ENCODE measurements at places on chromosomes 12 and 14.

DNA sequence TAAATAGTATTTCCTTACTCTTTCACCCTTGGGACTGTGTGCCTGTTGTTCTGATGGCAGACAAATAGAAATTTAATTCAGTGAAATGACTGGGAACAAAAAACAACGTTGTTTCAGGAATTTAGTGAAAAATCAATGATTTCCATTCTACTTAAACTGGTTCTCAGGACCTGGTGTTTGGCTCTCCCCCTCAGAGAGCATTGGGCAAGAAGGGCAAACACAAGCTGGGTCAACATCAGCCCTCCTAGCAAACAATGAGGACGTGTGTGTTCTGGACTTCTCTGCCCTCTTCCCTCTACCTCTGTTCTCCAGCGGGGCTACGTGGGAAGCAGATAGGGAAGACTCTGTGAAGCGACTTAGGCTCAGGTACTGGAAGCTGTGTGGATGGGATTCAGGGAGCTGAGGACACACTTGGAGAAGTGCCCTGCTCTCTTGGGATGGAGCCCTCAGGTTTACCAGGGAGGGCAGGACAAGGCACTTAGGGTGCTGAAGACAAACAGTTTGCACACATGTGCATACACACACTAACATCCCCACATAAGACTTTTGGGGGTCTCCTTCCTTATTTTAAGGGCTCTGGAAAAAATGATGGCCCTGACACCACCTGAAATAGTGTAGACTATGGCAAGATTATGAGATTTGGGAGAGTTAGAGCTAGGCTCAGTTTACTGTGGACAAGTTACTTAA, 7.6 kb upstream of the SERPINA1 start:
- H3K4me3 ChIP-seq, result no peak overlapping the region
- no peak overlapping the region for H3K27ac ChIP-seq
- H3K4me1 ChIP-seq, result peaks cover 8% of the 10 kb centered on the region
- no peak for DNase-seq
- no peaks in the 10 kb centered on the region for H3K27me3 ChIP-seq
- no peaks in the 10 kb centered on the region for H3K36me3 ChIP-seq

- H3K4me3 ChIP-seq, result no peak overlapping the region
- H3K36me3 ChIP-seq, result peaks cover 23% of the 10 kb centered on the region
- no peak overlapping the region for H3K27ac ChIP-seq
- no peaks in the 10 kb centered on the region for H3K27me3 ChIP-seq
Observed at GRCh38 chr12:107731366-107731765, 29.6 kb downstream of the PRDM4 start.

DNA sequence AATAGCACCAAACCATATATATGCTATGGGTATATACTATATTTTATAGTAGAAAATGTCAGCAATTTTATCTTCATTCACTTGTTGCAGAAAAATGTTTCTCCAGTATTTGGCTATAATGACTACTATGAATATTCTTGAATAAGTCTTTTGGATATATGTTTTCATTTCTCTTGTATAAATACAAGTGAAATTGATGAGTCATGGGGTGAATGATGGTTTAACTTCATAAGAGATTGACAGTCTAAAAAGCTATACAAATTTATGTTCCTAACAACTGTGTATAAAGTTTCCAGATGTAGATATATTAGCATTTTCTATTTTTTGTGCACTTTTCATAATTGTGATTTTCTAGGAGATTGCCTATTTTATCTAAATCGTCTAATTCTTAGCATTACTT, 714.8 kb downstream of the TRHDE start:
- no peaks in the 10 kb centered on the region for H3K27me3 ChIP-seq
- no peaks in the 10 kb centered on the region for H3K36me3 ChIP-seq
- H3K27ac ChIP-seq, result no peak overlapping the region
- no peak overlapping the region for H3K4me3 ChIP-seq

- H3K36me3 ChIP-seq, result no peaks in the 10 kb centered on the region
- H3K4me1 ChIP-seq, result no peaks in the 10 kb centered on the region
- no peaks in the 10 kb centered on the region for H3K27me3 ChIP-seq
- no peak overlapping the region for H3K27ac ChIP-seq
- H3K4me3 ChIP-seq, result no peak overlapping the region
Observed at GRCh38 chr14:24863968-24864684, 185.8 kb downstream of the STXBP6 start.

DNA sequence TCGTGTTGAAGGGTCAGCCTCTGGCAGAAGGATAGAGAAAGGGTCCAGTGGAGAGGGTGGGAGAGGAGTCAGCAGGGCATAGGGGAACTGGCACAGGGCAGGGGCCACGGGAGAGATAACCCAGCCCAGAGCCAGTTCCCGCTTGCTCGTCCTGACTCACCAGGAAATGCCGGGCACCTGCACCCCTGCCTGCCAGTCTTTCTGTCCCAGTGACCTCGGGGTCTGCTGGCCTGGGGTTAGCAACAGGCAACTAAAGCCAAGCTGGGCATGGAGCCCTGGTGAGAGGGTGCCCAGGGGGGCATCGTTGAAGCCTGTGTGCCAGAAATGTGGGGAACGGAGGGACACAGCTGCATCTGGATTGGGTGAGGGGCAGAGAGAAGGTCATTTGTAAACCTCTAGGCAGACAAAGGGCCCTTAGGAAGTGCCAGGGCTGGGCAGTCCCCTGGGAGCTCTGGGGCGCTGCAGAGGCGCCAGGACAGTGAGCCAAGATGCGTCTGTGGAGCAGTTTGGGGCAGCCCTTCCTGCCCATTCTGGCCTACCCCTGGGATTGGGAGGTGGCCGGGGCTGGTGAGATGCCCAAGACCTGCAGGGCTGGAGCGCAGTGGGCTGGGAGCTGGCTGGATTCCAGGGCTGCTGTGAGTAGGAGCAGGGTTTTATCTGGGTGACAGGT, 5.5 kb downstream of the TNFAIP2 start:
- no peak for DNase-seq
- no peaks in the 10 kb centered on the region for H3K4me1 ChIP-seq
- no peak overlapping the region for H3K27ac ChIP-seq
- no peaks in the 10 kb centered on the region for H3K27me3 ChIP-seq

DNA sequence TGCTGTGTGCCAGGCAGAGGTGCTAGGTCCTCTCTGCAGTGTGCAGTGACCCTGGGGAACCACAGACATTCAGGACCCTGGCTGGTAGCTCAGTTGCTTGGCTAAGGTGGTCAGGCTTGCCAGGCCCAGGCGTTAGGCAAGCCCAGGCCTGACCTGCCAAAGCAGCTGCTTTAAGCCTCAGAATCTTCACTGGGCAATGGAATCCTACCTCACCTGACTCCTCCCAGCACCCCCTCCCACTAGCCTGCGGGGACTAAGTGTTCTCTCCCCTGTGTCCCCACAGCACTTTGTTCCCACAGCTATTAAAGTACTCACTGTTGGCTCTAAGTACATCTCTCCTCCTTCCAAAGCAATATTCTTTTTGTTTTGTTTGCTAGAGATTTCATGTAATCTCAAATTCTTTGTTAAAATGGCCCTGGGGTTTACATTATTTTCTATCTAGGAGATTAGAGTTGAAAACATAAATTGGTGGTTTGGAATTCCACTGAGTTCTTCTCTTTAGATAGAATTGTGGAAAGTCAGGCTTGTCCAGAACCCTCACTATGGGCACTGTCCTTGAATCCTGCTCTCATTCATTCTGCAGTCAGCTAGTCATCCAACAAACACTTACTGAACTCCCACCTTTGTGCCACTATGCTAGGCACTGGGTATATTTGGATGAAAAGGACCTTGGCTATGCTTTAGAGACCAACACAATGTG, 44.4 kb downstream of the DGLUCY start:
- H3K27ac ChIP-seq, result no peak overlapping the region
- no peak overlapping the region for H3K4me3 ChIP-seq
- peaks cover 25% of the 10 kb centered on the region for H3K36me3 ChIP-seq
- H3K27me3 ChIP-seq, result no peaks in the 10 kb centered on the region
- H3K4me1 ChIP-seq, result no peaks in the 10 kb centered on the region
- DNase-seq, result no peak

DNA sequence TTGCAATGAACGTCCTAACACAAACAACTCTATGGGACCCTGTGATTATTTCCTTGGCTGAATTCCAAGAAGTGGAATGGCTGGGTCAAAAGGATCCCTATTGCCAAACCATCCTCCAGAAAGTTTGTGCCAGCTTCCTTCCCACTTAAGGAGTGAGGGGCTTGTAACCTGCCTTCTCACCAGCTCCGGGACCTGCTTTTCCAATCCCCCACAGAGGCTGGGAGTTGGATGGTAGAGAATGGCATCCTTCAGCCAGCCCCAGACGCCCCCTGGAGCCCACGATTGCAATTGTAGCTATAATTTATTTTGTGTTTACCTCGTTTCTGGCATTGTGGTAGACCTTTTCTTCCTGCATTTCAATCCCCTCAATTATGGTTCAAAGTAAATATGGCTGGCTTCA, 9.7 kb upstream of the ZDHHC22 start:
- no peak overlapping the region for H3K27ac ChIP-seq
- no peaks in the 10 kb centered on the region for H3K36me3 ChIP-seq
- no peak overlapping the region for H3K4me3 ChIP-seq
- H3K27me3 ChIP-seq, result no peaks in the 10 kb centered on the region

DNA sequence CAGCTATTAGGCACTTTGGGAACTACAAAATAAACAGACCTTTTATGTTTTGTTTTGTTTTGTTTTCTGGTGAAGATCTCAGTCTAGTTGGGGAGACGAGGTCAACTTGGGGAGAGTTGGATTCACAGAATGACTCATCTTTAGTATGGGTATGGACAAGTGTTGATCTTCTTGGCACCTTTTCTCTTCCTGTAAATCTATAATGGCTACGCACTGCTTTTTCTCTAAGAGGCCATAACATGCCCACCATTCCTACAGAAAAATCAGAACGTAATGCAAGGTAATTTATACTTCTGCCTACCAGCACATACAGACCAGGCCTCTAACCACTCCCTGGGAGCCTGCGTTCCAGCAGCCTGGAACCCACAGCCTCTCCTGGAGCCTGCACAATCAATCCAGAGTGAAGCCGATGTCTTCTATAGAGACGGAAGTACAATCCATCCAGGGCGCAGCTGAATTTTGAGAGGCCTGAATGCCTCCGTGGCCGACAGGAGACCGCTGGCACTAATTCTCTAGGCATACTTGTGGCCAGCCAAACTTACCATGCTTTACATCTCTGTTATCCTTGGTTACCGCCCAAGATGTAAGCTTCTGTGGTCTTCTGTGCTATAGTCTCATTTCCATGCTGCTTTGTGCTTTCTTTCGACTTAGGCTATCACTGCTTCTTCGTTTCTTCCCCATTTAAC, 717 bp downstream of the PPHLN1 start:
- peaks cover 19% of the 10 kb centered on the region for H3K4me1 ChIP-seq
- H3K36me3 ChIP-seq, result peaks cover 4% of the 10 kb centered on the region
- no peaks in the 10 kb centered on the region for H3K27me3 ChIP-seq
- H3K4me3 ChIP-seq, result peak overlapping the region; percentile 97

DNA sequence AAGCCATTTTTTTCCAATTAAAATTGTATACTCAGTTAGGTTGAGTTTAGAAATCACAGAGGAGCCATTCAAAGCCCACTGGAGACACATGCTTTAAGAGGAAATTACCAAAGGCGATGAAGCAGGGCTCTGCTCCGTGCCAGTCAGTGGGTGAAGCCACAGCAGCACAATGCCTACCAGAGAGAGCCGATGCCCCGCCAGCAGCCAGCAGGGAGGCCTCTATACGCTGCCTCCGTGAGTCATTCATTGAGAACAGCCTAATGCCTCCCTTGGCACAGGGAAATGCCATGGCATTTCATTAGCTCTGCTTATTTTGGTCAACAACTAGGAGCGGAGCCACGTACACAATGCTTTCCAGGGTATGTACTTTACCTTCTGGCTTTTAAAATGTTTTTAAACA, 197.8 kb upstream of the FRMD6 start:
- H3K4me3 ChIP-seq, result no peak overlapping the region
- H3K27me3 ChIP-seq, result no peaks in the 10 kb centered on the region
- no peaks in the 10 kb centered on the region for H3K36me3 ChIP-seq

DNA sequence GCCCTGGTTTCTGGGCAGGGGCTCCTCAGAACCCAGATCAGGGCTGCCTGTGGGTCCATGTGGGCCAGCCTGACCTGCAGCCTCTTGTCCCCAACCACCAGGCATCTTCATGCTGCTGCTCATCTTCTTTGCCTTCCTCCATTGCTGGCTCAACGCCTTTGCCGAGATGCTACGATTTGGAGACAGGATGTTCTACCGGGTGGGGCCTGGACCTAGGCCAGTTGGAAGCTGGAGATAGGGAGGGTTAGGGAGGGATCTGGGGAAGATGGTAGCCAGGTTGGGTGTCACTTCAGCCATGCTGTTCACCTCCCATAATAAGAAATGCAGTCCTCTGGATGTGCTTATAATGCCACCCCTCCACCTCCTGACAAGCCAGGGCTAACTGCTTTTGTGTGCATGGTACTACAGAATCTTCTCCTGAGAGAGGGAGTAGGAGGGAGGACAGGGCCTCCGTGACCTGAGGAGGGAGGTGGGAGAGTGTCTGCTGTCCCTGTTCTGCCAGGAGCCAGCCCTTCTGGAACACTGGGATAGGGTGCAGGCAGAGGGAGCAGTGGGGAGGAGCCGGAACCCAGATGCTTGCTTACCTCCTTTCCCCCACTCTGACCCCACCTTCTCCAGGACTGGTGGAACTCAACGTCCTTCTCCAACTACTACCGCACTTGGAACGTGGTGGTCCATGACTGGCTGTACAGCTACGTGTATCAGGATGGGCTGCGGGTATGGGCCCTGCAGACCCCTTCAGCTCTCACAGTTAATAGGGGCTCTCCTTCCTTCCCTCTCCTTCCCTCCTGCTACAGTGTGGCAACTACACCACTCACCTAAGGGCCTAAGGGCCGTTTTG, 17.6 kb downstream of the SOAT2 start:
- H3K36me3 ChIP-seq, result no peaks in the 10 kb centered on the region
- H3K4me3 ChIP-seq, result no peak overlapping the region
- no peaks in the 10 kb centered on the region for H3K27me3 ChIP-seq

DNA sequence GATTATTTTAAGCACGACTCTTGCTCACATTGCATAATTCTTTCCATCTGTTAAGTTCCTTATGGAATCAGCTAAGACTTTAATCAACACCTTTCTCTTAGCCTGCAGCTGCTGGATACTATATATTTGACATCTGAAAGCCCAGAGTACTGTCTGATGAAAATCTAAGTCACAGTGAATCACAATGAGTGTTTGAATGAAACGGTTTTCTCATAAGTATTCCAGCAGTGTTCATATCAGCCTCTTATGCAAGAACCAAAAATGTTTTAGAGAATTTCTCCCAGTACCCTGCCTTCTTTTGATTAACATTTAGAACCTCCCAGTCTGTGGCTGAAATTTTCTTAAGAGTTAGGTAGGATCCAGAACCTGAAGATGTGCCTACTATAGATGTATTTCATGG, 55.6 kb downstream of the FRMD6 start:
- H3K4me1 ChIP-seq, result peaks cover 25% of the 10 kb centered on the region
- H3K4me3 ChIP-seq, result no peak overlapping the region

DNA sequence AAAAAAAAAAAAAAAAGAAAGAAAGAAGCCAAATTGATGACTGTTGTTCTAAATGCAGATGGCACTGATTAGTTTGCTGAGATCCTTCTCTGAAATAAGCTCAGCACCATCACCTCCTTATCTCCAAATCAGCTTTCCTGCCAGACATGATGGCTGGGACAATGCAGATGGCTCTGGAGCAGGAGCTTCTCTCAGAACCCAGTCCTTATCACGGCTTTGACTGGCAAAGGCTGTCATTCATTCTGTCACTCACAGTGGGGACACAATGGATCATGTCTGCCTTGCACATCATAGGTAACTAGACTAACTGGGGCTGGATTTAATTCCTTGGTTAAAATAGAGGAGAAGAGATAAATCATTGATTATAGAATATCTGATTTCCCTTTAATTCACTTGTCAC, 146.3 kb downstream of the PDZRN4 start:
- H3K4me1 ChIP-seq, result no peaks in the 10 kb centered on the region
- H3K36me3 ChIP-seq, result no peaks in the 10 kb centered on the region
- no peak for DNase-seq
- no peaks in the 10 kb centered on the region for H3K27me3 ChIP-seq
- H3K4me3 ChIP-seq, result no peak overlapping the region

- no peak for DNase-seq
- H3K4me1 ChIP-seq, result peaks cover 9% of the 10 kb centered on the region
- H3K4me3 ChIP-seq, result no peak overlapping the region
- H3K36me3 ChIP-seq, result no peaks in the 10 kb centered on the region
- H3K27ac ChIP-seq, result no peak overlapping the region
- no peaks in the 10 kb centered on the region for H3K27me3 ChIP-seq
Observed at GRCh38 chr12:59675461-59675860, 79.6 kb downstream of the SLC16A7 start.
